Liver (tissue), 10 donors: ENCODE measurements at places on chromosomes 7 and 10. TPM values are rescaled to one million over a fixed set of nuclear protein-coding genes. Genes with fewer than 3 reads are reported as not detected.

- no peaks in the 10 kb centered on the region for H3K27me3 ChIP-seq
- no peak for DNase-seq
- no peaks in the 10 kb centered on the region for H3K4me1 ChIP-seq
- H3K4me3 ChIP-seq: no peak overlapping the region
Measured at GRCh38 chr7:26170663-26171062, 18.7 kb downstream of the NFE2L3 start.

DNA sequence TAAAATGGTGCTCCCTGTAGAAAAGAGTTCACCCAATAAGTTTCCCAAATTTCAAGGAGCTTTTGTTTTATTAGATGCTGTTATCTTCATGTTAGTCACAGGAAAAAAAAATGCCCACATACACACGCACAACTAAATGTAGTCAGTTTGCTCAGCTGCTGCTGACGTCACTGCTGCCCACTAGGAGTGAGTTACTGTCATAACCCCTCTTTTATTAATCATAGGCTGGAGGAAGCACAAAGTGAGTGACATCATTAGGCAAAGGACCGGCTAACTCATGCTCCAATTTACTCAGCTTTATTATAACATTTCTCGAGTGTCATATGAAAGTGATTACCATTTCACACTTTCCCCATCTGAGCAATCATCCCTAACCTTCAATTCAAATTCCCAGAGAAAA lies 6.7 kb upstream of the INHBA start:
- H3K27ac ChIP-seq: peak overlapping the region; percentile 96
- no peak overlapping the region for H3K4me3 ChIP-seq
- DNase-seq: no peak
- H3K27me3 ChIP-seq: no peaks in the 10 kb centered on the region
- H3K36me3 ChIP-seq: no peaks in the 10 kb centered on the region

- no peak overlapping the region for H3K4me3 ChIP-seq
- no peaks in the 10 kb centered on the region for H3K27me3 ChIP-seq
- H3K36me3 ChIP-seq: no peaks in the 10 kb centered on the region
- no peak for DNase-seq
Measured at GRCh38 chr7:116951366-116952292, 1.7 kb upstream of the ST7 start.

The CSGALNACT2 gene
- polyA plus RNA-seq: 6.0 TPM

- no peak overlapping the region for H3K4me3 ChIP-seq
- H3K27me3 ChIP-seq: no peaks in the 10 kb centered on the region
- H3K27ac ChIP-seq: no peak overlapping the region
- no peak for DNase-seq
Measured at GRCh38 chr7:27940341-27940740, 200.4 kb downstream of the TAX1BP1 start.

GRCh38 chr10:132163278-132163765 lies 23.4 kb upstream of the DPYSL4 start:
- H3K27me3 ChIP-seq: peaks cover 3% of the 10 kb centered on the region
- no peak overlapping the region for H3K27ac ChIP-seq
- no peaks in the 10 kb centered on the region for H3K36me3 ChIP-seq
- H3K4me1 ChIP-seq: no peaks in the 10 kb centered on the region
- no peak for DNase-seq

The GPR15LG gene
- polyA plus RNA-seq: not detected

DNA sequence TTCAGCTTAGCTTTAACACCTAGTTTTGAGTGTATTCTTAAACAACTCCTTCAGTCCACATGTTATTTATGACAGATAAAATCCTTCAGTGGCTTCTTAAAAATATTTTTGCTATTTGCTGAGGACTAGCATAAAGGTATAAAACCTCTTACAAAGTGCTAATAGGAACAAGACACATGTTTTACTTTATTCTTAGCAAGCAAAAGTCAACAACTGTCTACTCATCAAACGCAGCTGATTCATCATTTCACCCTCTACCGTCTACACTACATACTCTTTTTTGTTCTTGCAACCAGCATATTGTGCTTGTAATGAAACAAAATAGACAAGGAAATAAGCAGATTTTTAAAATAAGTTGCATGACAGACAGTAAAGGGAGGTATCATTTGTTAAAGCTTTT lies 319.7 kb downstream of the SNX13 start:
- H3K4me1 ChIP-seq: peaks cover 8% of the 10 kb centered on the region
- H3K27me3 ChIP-seq: no peaks in the 10 kb centered on the region
- no peaks in the 10 kb centered on the region for H3K36me3 ChIP-seq
- no peak overlapping the region for H3K4me3 ChIP-seq

DNA sequence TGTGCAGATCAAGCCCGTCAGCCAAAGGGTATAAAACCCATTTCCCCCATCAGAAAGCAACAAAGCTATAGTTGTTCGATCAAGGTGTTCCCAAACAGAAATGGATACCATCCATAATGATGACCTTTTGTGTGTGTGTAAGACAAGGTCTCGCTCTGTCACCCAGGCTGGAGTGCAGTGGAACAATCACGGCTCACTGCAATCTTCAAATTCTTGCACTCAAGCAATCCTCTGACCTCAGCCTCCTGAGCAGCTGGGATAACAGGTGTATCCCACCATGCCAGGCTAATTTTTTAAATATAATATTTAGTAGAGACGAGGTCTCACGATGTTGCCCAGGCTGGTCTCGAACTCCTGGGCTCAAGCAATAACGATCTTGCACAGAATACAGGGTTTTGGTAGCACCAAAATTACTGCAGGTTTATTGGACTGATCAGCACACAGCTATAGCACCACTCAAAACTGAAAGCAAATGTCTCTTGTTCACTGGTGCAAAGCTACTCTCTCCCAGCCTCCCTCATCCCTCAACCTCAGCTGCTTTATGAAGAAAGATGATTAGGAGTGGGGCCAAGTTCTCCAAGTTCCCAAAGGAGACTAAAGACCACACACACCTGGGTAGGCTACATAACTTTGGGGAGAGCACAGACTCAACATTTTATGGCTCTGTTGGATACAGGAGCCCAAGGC lies 80.5 kb downstream of the ABI1 start:
- no peaks in the 10 kb centered on the region for H3K4me1 ChIP-seq
- no peak overlapping the region for H3K4me3 ChIP-seq
- DNase-seq: no peak
- H3K27me3 ChIP-seq: no peaks in the 10 kb centered on the region
- no peak overlapping the region for H3K27ac ChIP-seq
- H3K36me3 ChIP-seq: no peaks in the 10 kb centered on the region

DNA sequence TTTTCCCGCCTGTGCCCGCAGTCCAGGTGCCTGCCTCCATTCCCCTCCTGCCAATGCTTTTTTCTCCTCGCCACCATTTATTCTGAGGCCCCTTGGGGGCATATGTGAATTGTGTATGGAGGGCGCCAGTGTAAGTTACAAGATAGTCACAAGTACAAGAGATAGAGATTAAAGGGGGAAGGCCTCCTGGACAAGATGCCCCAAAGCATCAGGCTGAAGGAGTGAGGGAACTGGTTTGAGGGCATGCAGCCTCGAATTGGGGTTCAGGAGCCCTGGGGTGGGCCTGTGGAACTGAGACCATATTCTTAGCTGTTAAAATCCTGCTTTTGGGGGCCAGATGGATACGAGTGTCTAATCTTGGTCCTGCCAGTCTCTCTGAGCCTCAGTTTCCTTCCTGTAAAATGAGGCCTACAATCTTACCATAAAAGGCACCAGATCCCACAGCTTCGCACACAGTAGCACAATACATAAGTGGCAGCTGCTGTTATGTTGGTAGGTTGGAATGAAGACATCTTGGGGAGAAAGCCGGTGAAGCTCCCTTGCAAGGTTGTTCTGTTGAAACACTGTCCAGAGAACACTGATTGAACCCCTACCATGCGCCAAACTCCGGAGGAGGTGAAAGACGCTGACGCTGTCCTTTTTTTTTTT lies 545 bp upstream of the COMTD1 start:
- DNase-seq: no peak
- peaks cover 29% of the 10 kb centered on the region for H3K4me1 ChIP-seq
- H3K4me3 ChIP-seq: no peak overlapping the region
- H3K27ac ChIP-seq: no peak overlapping the region
- peaks cover 12% of the 10 kb centered on the region for H3K36me3 ChIP-seq
- no peaks in the 10 kb centered on the region for H3K27me3 ChIP-seq

GRCh38 chr7:36147361-36147760 lies 5.7 kb upstream of the EEPD1 start:
- H3K27me3 ChIP-seq: no peaks in the 10 kb centered on the region
- no peaks in the 10 kb centered on the region for H3K36me3 ChIP-seq
- no peak for DNase-seq
- H3K27ac ChIP-seq: no peak overlapping the region

The TFR2 gene
- polyA plus RNA-seq: 663 TPM

GRCh38 chr7:24920451-24921361 lies 59.3 kb downstream of the OSBPL3 start:
- no peak overlapping the region for H3K27ac ChIP-seq
- no peak overlapping the region for H3K4me3 ChIP-seq
- H3K27me3 ChIP-seq: peaks cover 3% of the 10 kb centered on the region

- H3K27me3 ChIP-seq: no peaks in the 10 kb centered on the region
- no peak overlapping the region for H3K27ac ChIP-seq
- H3K36me3 ChIP-seq: no peaks in the 10 kb centered on the region
- no peak overlapping the region for H3K4me3 ChIP-seq
Measured at GRCh38 chr7:94149789-94150545, 145.8 kb upstream of the BET1 start.

GRCh38 chr7:86720306-86720705 lies 76.6 kb downstream of the GRM3 start:
- no peaks in the 10 kb centered on the region for H3K27me3 ChIP-seq
- no peak overlapping the region for H3K27ac ChIP-seq
- no peaks in the 10 kb centered on the region for H3K4me1 ChIP-seq
- H3K4me3 ChIP-seq: no peak overlapping the region

The AVPI1 gene
- polyA plus RNA-seq: 22.1 TPM

The NPFFR1 gene
- polyA plus RNA-seq: not detected

GRCh38 chr10:111455776-111456426 lies 379.1 kb downstream of the ADRA2A start:
- no peak overlapping the region for H3K27ac ChIP-seq
- H3K4me1 ChIP-seq: no peaks in the 10 kb centered on the region
- no peak for DNase-seq
- no peaks in the 10 kb centered on the region for H3K36me3 ChIP-seq
- H3K27me3 ChIP-seq: no peaks in the 10 kb centered on the region

The MRPL43 gene
- 62.4 TPM for polyA plus RNA-seq

The CXCL12 gene
- polyA plus RNA-seq: 23.8 TPM

The NUTM2B gene
- polyA plus RNA-seq: 0.43 TPM

- peaks cover 3% of the 10 kb centered on the region for H3K4me1 ChIP-seq
- H3K4me3 ChIP-seq: no peak overlapping the region
- no peaks in the 10 kb centered on the region for H3K27me3 ChIP-seq
- DNase-seq: no peak
Measured at GRCh38 chr7:605661-606450, 86.2 kb upstream of the PDGFA start.

DNA sequence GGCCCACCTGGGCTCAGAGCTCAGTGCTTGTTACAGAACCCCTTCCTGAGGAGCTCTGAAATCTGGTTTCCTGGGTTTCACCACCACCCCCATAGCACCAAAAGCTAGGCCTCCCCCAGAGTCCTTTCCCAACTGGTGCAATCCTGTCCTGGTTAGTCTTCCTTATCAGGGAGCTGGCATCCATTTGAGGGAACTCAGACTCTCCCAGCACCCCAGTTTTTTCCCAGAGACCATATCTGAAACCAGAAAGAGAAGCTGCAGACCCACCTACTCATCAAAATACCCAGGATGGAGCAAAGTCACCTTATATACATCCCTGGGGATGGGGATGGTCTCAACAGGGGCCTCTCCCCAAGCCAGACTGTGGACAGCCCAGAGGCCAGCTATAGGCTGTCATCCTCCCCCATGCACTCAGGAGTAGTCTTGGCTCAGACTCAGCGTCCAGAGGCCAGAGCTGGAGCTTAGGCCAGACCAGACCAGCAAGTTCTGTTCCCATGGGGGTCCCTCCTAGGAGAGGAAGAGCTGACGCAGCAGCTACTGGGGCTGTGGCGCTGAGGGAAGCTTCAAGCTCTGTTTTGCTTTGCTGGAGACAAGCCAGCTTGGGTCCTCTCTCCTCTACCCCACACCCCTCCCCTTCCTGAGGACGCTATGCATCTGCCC lies 3.0 kb downstream of the TBATA start:
- H3K4me1 ChIP-seq: no peaks in the 10 kb centered on the region
- H3K4me3 ChIP-seq: no peak overlapping the region
- peak; percentile 26 for DNase-seq
- no peaks in the 10 kb centered on the region for H3K36me3 ChIP-seq
- no peaks in the 10 kb centered on the region for H3K27me3 ChIP-seq

- no peak overlapping the region for H3K4me3 ChIP-seq
- no peaks in the 10 kb centered on the region for H3K36me3 ChIP-seq
- H3K27me3 ChIP-seq: no peaks in the 10 kb centered on the region
- H3K27ac ChIP-seq: no peak overlapping the region
- H3K4me1 ChIP-seq: no peaks in the 10 kb centered on the region
Measured at GRCh38 chr7:152512706-152513105, 76.9 kb upstream of the KMT2C start.

DNA sequence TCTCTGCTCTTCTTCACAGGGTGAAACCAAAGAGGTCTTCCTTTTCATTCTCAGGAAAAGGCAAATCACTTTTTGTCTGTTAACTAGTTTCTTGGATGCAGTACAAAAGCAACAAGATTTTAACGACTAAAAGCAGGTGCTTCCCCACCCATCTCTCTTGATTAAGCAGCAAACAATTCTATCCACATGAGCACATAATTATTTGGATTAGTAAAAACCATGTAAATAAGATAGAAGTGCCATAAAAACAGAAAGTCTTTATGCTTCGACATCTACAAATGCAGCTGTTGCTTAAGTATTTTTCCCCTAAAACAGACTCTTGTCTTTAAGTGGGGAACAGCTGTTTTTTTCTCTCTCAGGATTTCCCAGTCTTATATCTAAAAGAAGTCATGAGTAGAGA lies 37.4 kb downstream of the USP54 start:
- H3K4me1 ChIP-seq: no peaks in the 10 kb centered on the region
- no peak overlapping the region for H3K4me3 ChIP-seq

DNA sequence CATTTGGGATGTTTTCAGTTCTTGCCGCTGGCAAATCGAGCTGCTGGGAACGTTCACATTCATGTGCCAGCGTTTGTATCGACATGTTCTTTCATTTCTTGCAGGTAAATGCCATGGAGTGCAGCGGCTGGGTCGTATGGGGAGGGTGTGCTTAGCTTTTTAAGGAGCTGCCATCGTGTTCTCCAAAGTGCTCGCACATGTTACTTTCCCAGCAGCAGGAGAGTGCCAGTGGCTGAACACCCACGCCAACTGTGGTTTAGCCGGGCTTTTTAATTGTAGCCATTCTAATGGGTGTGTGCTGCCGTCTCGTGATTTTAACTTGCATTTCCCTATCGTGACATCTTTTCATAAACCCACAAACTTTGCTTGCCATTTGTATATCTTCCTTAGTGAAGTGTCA lies 11.6 kb upstream of the BNIP3 start:
- no peaks in the 10 kb centered on the region for H3K27me3 ChIP-seq
- no peak for DNase-seq
- H3K36me3 ChIP-seq: no peaks in the 10 kb centered on the region
- H3K27ac ChIP-seq: no peak overlapping the region

The HTR5A gene
- polyA plus RNA-seq: not detected

GRCh38 chr7:8389593-8390261 lies 43.7 kb upstream of the NXPH1 start:
- no peak overlapping the region for H3K27ac ChIP-seq
- no peak overlapping the region for H3K4me3 ChIP-seq
- DNase-seq: no peak
